Transverse colon (tissue), 4 donors: ENCODE measurements at places on chromosomes 5 and 9. TPM values are rescaled to one million over a fixed set of nuclear protein-coding genes. Genes with fewer than 3 reads are reported as not detected.

GRCh38 chr9:84466580-84467285 lies 126.2 kb upstream of the SLC28A3 start:
- H3K4me1 ChIP-seq: no peaks in the 10 kb centered on the region
- H3K27ac ChIP-seq: no peak overlapping the region
- H3K4me3 ChIP-seq: no peak overlapping the region
- no peak for DNase-seq

DNA sequence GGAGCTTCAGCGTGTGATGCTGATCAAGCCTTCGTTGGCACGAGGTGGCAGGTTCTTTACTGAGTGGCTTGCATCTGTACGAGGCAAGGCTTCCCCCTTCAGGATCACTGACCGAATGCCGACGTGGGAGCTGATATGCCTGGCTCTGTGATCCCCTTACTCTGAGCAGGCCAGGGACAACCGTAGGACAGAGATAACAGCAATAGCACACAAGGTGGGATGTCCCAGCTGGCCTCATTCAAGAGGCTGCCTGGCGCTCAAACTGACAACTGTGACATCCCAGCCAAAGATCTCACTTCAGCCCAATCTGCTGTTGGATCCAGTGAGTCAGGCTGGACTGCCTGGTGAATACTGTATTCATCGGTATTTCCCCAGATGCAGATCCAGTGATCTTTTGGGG lies 199.4 kb upstream of the PANK3 start:
- H3K4me3 ChIP-seq: no peak overlapping the region
- H3K27me3 ChIP-seq: no peaks in the 10 kb centered on the region
- no peak for DNase-seq
- H3K27ac ChIP-seq: no peak overlapping the region
- H3K36me3 ChIP-seq: no peaks in the 10 kb centered on the region

- no peak overlapping the region for H3K27ac ChIP-seq
- no peaks in the 10 kb centered on the region for H3K4me1 ChIP-seq
- no peaks in the 10 kb centered on the region for H3K27me3 ChIP-seq
- no peak for DNase-seq
Observed at GRCh38 chr9:115596746-115597080, 478.8 kb upstream of the TNC start.

DNA sequence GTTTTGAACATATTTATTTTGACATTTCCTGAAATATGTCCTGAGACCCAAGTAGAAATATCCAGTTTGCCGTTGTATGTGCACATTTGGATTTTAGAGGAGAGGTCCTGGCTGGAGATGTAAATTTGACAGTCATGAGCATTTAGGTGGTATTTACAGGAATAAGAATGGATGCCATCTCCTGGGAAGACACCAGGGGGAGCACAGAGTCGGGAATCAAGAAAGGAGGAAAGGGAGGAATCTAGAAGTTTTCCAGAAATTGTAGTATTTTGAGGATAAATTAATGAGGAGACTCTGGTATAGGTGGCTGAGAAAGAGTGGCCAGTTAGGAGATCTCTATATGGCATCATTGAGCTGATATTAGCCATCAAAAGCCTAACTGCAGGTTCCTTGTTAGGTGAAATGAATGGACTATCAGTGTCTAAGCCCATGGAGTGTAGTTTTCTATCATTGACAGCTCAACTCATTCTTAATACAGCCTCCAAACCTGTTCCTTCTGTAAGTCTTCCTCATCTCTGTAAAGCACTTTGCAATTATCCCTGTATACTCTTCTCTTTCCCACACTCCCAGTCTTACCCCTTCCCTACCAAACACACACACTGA lies 7.2 kb downstream of the GAPT start:
- no peaks in the 10 kb centered on the region for H3K4me1 ChIP-seq
- peak; percentile 29 for DNase-seq
- H3K27me3 ChIP-seq: no peaks in the 10 kb centered on the region
- H3K36me3 ChIP-seq: no peaks in the 10 kb centered on the region

DNA sequence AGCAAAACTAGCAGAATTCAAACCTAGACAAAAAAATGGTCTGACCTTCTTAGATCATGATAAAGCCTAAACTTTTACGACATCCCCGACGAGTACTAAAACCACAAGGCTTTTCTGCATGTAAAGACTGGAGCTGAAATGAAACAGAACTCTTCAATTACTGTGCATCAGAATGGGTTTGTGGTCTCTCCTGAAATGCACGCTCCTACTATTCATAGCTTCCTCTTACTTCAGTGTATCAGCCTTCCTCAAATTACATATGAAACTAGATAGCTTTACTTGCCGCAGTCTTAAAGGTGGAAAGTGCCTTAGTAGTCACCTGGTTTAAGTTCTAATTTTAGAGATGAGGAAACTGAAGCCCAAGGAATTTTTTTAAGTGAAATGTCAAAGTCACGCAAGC lies 24.6 kb upstream of the MED10 start:
- no peaks in the 10 kb centered on the region for H3K27me3 ChIP-seq
- DNase-seq: no peak
- H3K4me1 ChIP-seq: no peaks in the 10 kb centered on the region
- H3K4me3 ChIP-seq: no peak overlapping the region
- no peak overlapping the region for H3K27ac ChIP-seq

GRCh38 chr5:39373791-39374190 lies 9.5 kb upstream of the C9 start:
- no peaks in the 10 kb centered on the region for H3K4me1 ChIP-seq
- no peak for DNase-seq
- no peak overlapping the region for H3K4me3 ChIP-seq
- no peak overlapping the region for H3K27ac ChIP-seq

GRCh38 chr9:72477930-72478518 lies 43.4 kb upstream of the TMC1 start:
- no peaks in the 10 kb centered on the region for H3K36me3 ChIP-seq
- no peaks in the 10 kb centered on the region for H3K27me3 ChIP-seq
- H3K4me3 ChIP-seq: no peak overlapping the region

- no peaks in the 10 kb centered on the region for H3K27me3 ChIP-seq
- no peak for DNase-seq
- no peaks in the 10 kb centered on the region for H3K36me3 ChIP-seq
- H3K4me1 ChIP-seq: no peaks in the 10 kb centered on the region
- H3K4me3 ChIP-seq: no peak overlapping the region
Observed at GRCh38 chr5:142200387-142200786, 91.8 kb downstream of the NDFIP1 start.

DNA sequence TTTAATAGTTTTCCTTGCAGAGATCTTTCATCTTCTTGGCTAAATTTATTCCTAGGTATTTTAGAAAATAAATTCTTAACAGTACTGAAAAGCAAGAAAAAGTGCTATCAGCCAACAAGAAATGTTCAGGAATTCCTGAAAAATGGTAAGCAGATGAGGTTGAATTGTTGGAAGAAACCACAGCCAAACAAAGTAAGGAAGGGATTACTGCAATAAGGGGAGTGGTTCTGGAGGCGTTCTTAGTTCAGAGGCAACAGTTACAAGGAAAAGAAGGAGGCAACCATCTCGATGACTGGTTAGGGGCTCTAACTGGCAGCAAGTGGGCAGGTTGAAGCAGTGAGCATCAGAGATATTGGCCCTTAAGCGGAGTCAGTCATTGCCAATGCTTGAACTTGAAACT lies 12.8 kb upstream of the OR13J1 start:
- no peak for DNase-seq
- H3K4me1 ChIP-seq: no peaks in the 10 kb centered on the region
- H3K4me3 ChIP-seq: no peak overlapping the region
- H3K27ac ChIP-seq: no peak overlapping the region
- peaks cover 5% of the 10 kb centered on the region for H3K27me3 ChIP-seq
- no peaks in the 10 kb centered on the region for H3K36me3 ChIP-seq

GRCh38 chr5:160175438-160176218 lies 53.7 kb upstream of the FABP6 start:
- no peak for DNase-seq
- H3K4me1 ChIP-seq: no peaks in the 10 kb centered on the region
- no peaks in the 10 kb centered on the region for H3K36me3 ChIP-seq
- H3K4me3 ChIP-seq: no peak overlapping the region
- no peak overlapping the region for H3K27ac ChIP-seq

GRCh38 chr5:171342362-171343111 lies 33.5 kb downstream of the TLX3 start:
- no peak overlapping the region for H3K4me3 ChIP-seq
- no peak overlapping the region for H3K27ac ChIP-seq
- H3K36me3 ChIP-seq: no peaks in the 10 kb centered on the region
- no peaks in the 10 kb centered on the region for H3K4me1 ChIP-seq
- H3K27me3 ChIP-seq: peaks cover 48% of the 10 kb centered on the region

- H3K4me3 ChIP-seq: no peak overlapping the region
- no peak for DNase-seq
- H3K27me3 ChIP-seq: no peaks in the 10 kb centered on the region
- no peak overlapping the region for H3K27ac ChIP-seq
Observed at GRCh38 chr5:154109416-154110106, 70.8 kb downstream of the MFAP3 start.

DNA sequence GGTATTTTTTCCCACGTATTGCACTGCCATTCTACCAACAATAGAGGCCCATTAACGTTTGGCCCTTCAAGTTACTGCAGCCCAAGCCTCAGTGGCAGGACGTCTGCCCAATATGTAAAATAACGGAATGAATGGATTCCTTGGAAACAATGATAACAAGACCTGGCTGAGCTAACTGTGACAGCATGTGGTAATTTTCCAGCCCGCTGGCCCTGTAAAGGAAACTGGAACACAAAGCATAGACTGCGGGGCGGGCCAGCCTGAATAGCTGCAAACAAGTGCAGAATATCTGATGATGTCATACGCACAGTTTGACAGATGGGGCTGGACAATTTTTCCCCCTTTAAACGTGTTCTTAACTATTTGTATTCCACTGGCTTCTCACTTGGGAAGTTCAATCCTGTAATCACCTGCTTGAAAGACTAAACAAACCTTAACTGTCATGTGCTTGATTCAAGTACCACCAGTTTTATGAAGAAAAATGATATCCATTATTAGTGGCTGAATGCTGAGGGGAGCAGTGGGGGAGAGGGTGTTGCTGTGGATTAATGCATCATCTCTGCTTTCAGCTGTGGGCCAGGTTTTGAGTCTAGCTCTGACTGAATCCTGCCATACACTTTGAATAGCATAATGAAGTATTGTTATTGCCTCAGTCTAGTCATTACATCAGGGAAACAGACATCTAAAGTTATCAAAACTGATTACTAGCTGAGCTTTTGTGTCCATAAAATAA lies 323.9 kb downstream of the TMEM161B start:
- no peaks in the 10 kb centered on the region for H3K27me3 ChIP-seq
- no peaks in the 10 kb centered on the region for H3K4me1 ChIP-seq
- no peak for DNase-seq
- H3K27ac ChIP-seq: no peak overlapping the region

- H3K36me3 ChIP-seq: no peaks in the 10 kb centered on the region
- DNase-seq: no peak
- no peak overlapping the region for H3K4me3 ChIP-seq
- H3K27me3 ChIP-seq: no peaks in the 10 kb centered on the region
- peak overlapping the region; percentile 42 for H3K27ac ChIP-seq
Observed at GRCh38 chr5:95923918-95924544, 37.6 kb downstream of the ELL2 start.

GRCh38 chr5:83331842-83332241 lies 139.7 kb upstream of the VCAN start:
- H3K4me3 ChIP-seq: no peak overlapping the region
- H3K4me1 ChIP-seq: no peaks in the 10 kb centered on the region
- DNase-seq: no peak

DNA sequence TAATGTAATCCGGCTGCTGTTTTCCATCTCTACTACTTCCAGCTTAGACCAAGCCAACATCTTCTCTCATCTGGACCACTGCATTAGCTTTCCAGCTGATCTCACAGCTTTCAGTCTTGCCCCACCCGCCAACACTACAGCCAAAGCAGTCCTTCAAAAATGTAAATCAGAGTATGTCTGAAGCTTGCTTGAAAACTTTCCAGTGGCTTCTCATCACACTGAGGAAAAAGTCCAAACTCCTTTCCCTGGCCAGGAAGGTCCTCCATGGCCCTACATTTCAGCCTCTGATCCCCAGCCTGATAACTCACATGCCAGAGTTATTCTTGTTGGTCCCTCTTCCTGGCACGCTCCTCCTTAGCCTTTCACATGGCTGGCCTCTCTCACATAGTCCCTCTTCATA lies 38.5 kb downstream of the TTC1 start:
- no peaks in the 10 kb centered on the region for H3K27me3 ChIP-seq
- no peak overlapping the region for H3K4me3 ChIP-seq
- DNase-seq: no peak
- H3K27ac ChIP-seq: no peak overlapping the region

GRCh38 chr5:180070756-180071530 lies 616 bp downstream of the RNF130 start:
- peak overlapping the region; percentile 93 for H3K4me3 ChIP-seq
- no peaks in the 10 kb centered on the region for H3K36me3 ChIP-seq
- H3K4me1 ChIP-seq: peaks cover 12% of the 10 kb centered on the region
- DNase-seq: peak; percentile 33

DNA sequence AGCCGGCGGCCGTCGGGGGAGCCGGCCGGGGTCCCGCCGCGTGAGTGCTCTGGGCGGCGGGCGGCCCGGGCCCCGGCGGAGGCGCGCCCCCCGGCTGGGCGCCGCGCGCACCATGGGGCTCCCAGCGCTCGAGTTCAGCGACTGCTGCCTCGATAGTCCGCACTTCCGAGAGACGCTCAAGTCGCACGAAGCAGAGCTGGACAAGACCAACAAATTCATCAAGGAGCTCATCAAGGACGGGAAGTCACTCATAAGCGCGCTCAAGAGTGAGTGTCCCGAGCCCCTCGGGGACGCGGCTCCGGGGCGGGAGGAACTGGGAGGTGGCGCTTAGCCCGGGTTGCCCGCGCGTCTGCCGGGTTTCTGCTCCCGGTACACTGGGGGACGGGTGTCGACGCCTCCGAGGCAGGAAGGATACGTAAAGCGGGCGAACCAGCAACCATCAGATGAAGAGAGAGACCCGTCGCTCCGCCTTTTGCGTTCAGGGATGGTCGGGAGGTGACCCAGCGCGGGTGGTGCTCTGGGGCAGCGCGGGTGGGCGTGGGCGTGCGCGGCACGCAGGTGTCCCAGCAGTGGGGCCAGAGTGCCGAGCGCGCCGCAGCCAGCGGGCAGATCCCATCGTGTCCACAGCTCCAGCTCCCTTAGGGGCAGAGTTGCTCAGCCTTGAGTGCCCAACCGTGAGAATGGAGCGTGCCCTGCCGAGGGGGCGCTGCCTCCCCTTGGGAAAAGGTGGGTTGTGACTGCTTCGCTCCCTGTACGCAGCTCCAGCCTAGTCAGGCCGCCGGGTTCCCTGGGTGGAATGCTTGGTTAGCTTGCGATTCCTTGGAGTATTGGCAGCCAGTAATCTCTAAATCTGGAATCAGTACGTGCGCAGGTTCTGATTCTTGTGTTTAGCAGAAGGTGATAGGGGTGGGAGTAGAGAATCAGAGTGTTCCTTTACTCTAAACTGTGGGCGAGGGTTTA lies 753 bp downstream of the ARHGAP26 start:
- no peaks in the 10 kb centered on the region for H3K36me3 ChIP-seq
- H3K27me3 ChIP-seq: no peaks in the 10 kb centered on the region
- peak overlapping the region; percentile 37 for H3K4me3 ChIP-seq
- H3K27ac ChIP-seq: peak overlapping the region; percentile 96
- peak; percentile 62 for DNase-seq

- H3K27me3 ChIP-seq: peaks cover 41% of the 10 kb centered on the region
- no peaks in the 10 kb centered on the region for H3K36me3 ChIP-seq
- H3K4me1 ChIP-seq: peaks cover 4% of the 10 kb centered on the region
- no peak overlapping the region for H3K4me3 ChIP-seq
Observed at GRCh38 chr5:175867587-175868347, 3.6 kb upstream of the CPLX2 start.

The GRIN3A gene
- total RNA-seq: 0.37 TPM

The PTGR1 gene
- 74.3 TPM for total RNA-seq

The CENPH gene
- total RNA-seq: 4.4 TPM

The TRIO gene
- total RNA-seq: 258 TPM

The ANKRD18A gene
- total RNA-seq: 14.2 TPM

The PRRX2 gene
- total RNA-seq: not detected

The SHOC1 gene
- not detected for total RNA-seq

The RPL37 gene
- 111 TPM for total RNA-seq
